Smooth muscle cell of bladder (primary cell): ENCODE measurements at places on chromosomes 3 and 15. TPM values are rescaled to one million over a fixed set of nuclear protein-coding genes. Genes with fewer than 3 reads are reported as not detected.

Gene NOP10
- 178 and 197 TPM in 2 replicates for total RNA-seq

Gene GTF2A2
- total RNA-seq: 23.6 and 30.4 TPM in 2 replicates

Gene RSRC1
- total RNA-seq: 31.7 and 41.1 TPM in 2 replicates

Gene SENP8
- 1.8 and 2.6 TPM in 2 replicates for total RNA-seq

Gene SNURF
- total RNA-seq: 47.5 and 51.8 TPM in 2 replicates

Gene GABRA5
- total RNA-seq: 0.09 and 0.14 TPM in 2 replicates

Gene GOLGA8S
- total RNA-seq: under 0.01 TPM in 2 replicates

Gene CLDN18
- not detected in 2 replicates for total RNA-seq

Gene TMEM158
- 21.2 and 35.7 TPM in 2 replicates for total RNA-seq

Gene NOX5
- total RNA-seq: under 0.01 and 0.09 TPM in 2 replicates

Gene SNRPA1
- total RNA-seq: 8.0 and 13.0 TPM in 2 replicates

Gene GOLGA6D
- not detected in 2 replicates for total RNA-seq

Gene P2RY1
- total RNA-seq: 1.1 and 4.4 TPM in 2 replicates

Gene ITIH3
- 0.09 and 0.28 TPM in 2 replicates for total RNA-seq

Gene FETUB
- not detected in 2 replicates for total RNA-seq

Gene CXCR6
- total RNA-seq: 0.09 and 0.28 TPM in 2 replicates

Gene ITIH1
- 0.14 and 0.18 TPM in 2 replicates for total RNA-seq

Gene SLC28A1
- total RNA-seq: not detected in 2 replicates

Gene LRRIQ4
- not detected in 2 replicates for total RNA-seq

Gene ADGRG7
- total RNA-seq: not detected in 2 replicates

Gene DUOXA1
- not detected in 2 replicates for total RNA-seq

Gene ALPK3
- under 0.01 and 0.37 TPM in 2 replicates for total RNA-seq

Gene AADAC
- total RNA-seq: 11.3 and 16.1 TPM in 2 replicates

Gene COL6A6
- total RNA-seq: 0.14 and 1.2 TPM in 2 replicates

Gene STRIT1
- not detected in 2 replicates for total RNA-seq

Gene FBN1
- total RNA-seq: 857 and 873 TPM in 2 replicates

Gene HDAC11
- total RNA-seq: 12.7 and 14.1 TPM in 2 replicates

Gene A4GNT
- not detected in 2 replicates for total RNA-seq

Gene RARRES1
- total RNA-seq: 76.4 and 166 TPM in 2 replicates

Gene LRRK1
- total RNA-seq: 6.8 and 12.9 TPM in 2 replicates

Gene PTH1R
- total RNA-seq: under 0.01 and 0.28 TPM in 2 replicates

Gene GNB5
- total RNA-seq: 27.3 and 34.8 TPM in 2 replicates

Gene CACNA2D3
- 0.14 and 0.18 TPM in 2 replicates for total RNA-seq

Gene DNASE1L3
- 0.18 TPM in 1 of 2 replicates, not detected in the other for total RNA-seq

Gene GOLGA6A
- total RNA-seq: 0.14 TPM in 1 of 2 replicates, not detected in the other

Gene SATB1
- 14.1 and 20.5 TPM in 2 replicates for total RNA-seq

Gene RNF111
- total RNA-seq: 10.5 and 12.1 TPM in 2 replicates

Gene CNTN4
- total RNA-seq: 2.9 and 7.3 TPM in 2 replicates

Gene VGLL3
- 29.3 and 33.4 TPM in 2 replicates for total RNA-seq

Gene FAM3D
- total RNA-seq: not detected in 2 replicates

Gene RTP1
- not detected in 2 replicates for total RNA-seq

Gene SLC22A14
- total RNA-seq: under 0.01 and 0.18 TPM in 2 replicates

Gene HRH1
- total RNA-seq: 29.0 and 37.0 TPM in 2 replicates

Gene C3orf20
- under 0.01 and 0.09 TPM in 2 replicates for total RNA-seq

Gene ALS2CL
- 0.85 and 1.2 TPM in 2 replicates for total RNA-seq

Gene LMAN1L
- not detected in 2 replicates for total RNA-seq

Gene TEX55
- total RNA-seq: not detected in 2 replicates

Gene ATP13A5
- not detected in 2 replicates for total RNA-seq

Gene GHSR
- total RNA-seq: not detected in 2 replicates

Gene LDHAL6B
- not detected in 2 replicates for total RNA-seq

Gene GOLGA8G
- total RNA-seq: under 0.01 TPM in 1 of 2 replicates, not detected in the other

Gene AGBL1
- not detected in 2 replicates for total RNA-seq

Gene SLC25A36
- 75.3 and 94.4 TPM in 2 replicates for total RNA-seq

Gene GOLGA6C
- total RNA-seq: not detected in 2 replicates

Gene HCLS1
- 7.1 and 7.2 TPM in 2 replicates for total RNA-seq

Gene SPESP1
- 0.43 and 3.2 TPM in 2 replicates for total RNA-seq

Gene PTPN9
- total RNA-seq: 18.3 and 21.4 TPM in 2 replicates

Gene GOLGA8J
- not detected in 2 replicates for total RNA-seq

Gene UBAP1L
- 0.71 and 1.4 TPM in 2 replicates for total RNA-seq
